IMR-90 (cell line): ENCODE measurements at places on chromosomes 1 and 21. TPM values are rescaled to one million over a fixed set of nuclear protein-coding genes. Genes with fewer than 3 reads are reported as not detected.

Gene VHLL
- 0.28 TPM in 1 of 2 replicates, not detected in the other for total RNA-seq

Gene FBLIM1
- 43.6 and 52.2 TPM in 2 replicates for total RNA-seq

Gene VANGL2
- total RNA-seq: 0.28 and 0.36 TPM in 2 replicates

Gene PRSS38
- total RNA-seq: not detected in 2 replicates

Gene TRPM2
- not detected in 2 replicates for total RNA-seq

Gene STK40
- 13.9 and 16.0 TPM in 2 replicates for total RNA-seq

Gene CYYR1
- not detected in 2 replicates for total RNA-seq

Gene OLIG1
- not detected in 2 replicates for total RNA-seq

Gene NBPF3
- 18.1 and 18.8 TPM in 2 replicates for total RNA-seq

Gene SELP
- not detected in 2 replicates for total RNA-seq

Gene S100A14
- total RNA-seq: not detected in 2 replicates

Gene FMN2
- 35.8 and 50.0 TPM in 2 replicates for total RNA-seq

Gene CHODL
- total RNA-seq: under 0.01 TPM in 1 of 2 replicates, not detected in the other

Gene TRNAU1AP
- 23.8 and 25.3 TPM in 2 replicates for total RNA-seq

Gene LMOD1
- 44.4 and 53.2 TPM in 2 replicates for total RNA-seq

Gene ZFP69
- total RNA-seq: 1.6 and 2.5 TPM in 2 replicates

Gene FCRL5
- total RNA-seq: not detected in 2 replicates

Gene BLACAT1
- under 0.01 TPM in 1 of 2 replicates, not detected in the other for total RNA-seq

Gene LMX1A
- not detected in 2 replicates for total RNA-seq

Gene LCE6A
- not detected in 2 replicates for total RNA-seq

Gene AMPD1
- total RNA-seq: not detected in 2 replicates

Gene FCRL6
- total RNA-seq: not detected in 2 replicates

Gene WDTC1
- 9.9 and 10.0 TPM in 2 replicates for total RNA-seq

Gene KRTAP19-1
- not detected in 2 replicates for total RNA-seq

Gene TAL1
- not detected in 2 replicates for total RNA-seq

Gene ETV3L
- total RNA-seq: not detected in 2 replicates
